ENCODE measurements at places on chromosomes 16 and 17. TPM values are rescaled to one million over a fixed set of nuclear protein-coding genes. Genes with fewer than 3 reads are reported as not detected.
A peak's percentile ranks its signal among the peaks of the same experiment; 100 is the strongest.

DNA sequence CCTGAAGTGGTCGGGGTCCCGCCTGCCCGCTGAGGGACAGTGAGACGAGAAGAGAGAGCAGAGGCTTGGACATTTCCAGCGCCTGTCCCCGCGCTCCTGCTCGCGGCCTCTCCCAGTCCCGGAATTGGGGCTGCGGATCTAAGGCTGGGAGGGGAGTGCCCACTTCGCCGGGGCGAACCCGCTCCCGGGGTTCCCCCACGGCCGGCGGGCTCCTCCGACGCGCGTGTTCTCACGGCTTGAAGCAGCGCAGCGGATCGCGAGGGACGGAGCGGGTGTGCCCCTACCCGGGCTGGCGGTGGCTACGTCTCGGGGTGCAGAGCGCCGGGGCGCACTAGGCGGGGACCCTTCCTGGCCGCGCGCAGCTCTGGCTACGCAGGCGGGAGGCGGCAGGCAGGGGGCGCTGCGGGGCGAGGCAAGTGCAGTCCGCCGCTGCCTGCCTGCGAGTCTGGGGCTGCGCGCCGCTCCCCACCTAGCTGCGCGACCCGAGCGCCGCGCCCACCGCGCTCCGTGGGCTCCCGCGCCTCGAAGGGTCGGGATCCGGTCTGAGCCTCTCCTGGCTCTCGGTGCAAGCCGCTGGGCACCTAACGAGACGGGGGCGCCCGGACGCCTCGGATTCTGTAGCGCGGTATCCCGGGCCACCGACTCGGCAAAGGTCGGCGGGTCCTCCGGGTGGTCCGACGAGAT is 1.2 kb downstream of the NGFR start:
- peak; percentile 81 for DNase-seq
- peaks cover 74% of the 10 kb centered on the region for H3K27me3 ChIP-seq
- H3K36me3 ChIP-seq = no peaks in the 10 kb centered on the region
- peak overlapping the region; percentile 66 for H3K4me3 ChIP-seq
- H3K4me1 ChIP-seq = peaks cover 23% of the 10 kb centered on the region

- peaks cover 11% of the 10 kb centered on the region for H3K36me3 ChIP-seq
- no peak for DNase-seq
- peaks cover 10% of the 10 kb centered on the region for H3K27me3 ChIP-seq
- H3K4me3 ChIP-seq = no peak overlapping the region
Measured at GRCh38 chr16:85690469-85691064, 1.8 kb upstream of the GINS2 start.

Gene ZSCAN10
- 0.29 TPM for total RNA-seq

Gene KRTAP1-1
- total RNA-seq = not detected

- H3K36me3 ChIP-seq = peaks cover 19% of the 10 kb centered on the region
- no peaks in the 10 kb centered on the region for H3K27me3 ChIP-seq
- peaks cover 12% of the 10 kb centered on the region for H3K4me1 ChIP-seq
- no peak for DNase-seq
- no peak overlapping the region for H3K27ac ChIP-seq
Measured at GRCh38 chr16:10277597-10277996, 95.4 kb upstream of the GRIN2A start.

DNA sequence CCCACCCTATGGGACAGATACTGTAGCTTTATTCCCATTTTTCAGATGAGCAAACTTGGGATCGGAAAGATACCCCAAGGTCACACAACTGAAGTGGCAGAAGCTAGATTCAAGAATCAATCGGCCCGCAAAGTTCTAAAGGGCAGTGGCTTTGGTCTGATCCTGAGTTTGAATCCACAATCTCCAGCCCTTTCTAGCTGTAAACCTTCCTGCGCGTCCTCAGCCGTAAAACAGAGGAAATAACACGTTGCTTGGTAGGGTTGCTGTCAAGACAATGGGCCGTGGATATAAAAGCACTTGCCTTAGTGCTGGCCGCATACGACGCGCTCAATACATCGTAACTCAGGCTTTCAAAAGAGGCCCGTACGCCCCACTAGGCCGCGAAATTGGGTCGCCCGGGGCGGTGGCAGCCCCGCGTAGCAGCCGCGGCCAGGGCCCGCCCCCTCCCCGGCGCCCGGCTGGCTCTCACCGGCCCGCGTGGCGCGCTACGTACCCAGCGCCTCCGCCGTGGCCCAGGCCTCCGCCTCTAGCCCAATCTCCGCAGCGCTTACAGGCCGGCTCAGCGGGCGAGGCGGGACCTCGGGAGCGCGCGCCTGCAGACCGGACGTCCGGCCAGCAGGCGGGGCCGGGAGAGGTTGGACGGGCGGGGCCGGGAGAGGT is at the start of gene DCAKD:
TSS of gene DCAKD (minus strand) at position 573 of the 660 bp plus-strand sequence. CDS start 16,747 bp downstream, outside the sequence.
- peaks cover 54% of the 10 kb centered on the region for H3K4me1 ChIP-seq
- H3K27ac ChIP-seq = peak within 1 kb of the TSS; percentile 97
- peaks cover 24% of the 10 kb centered on the region for H3K36me3 ChIP-seq
- no peaks in the 10 kb centered on the region for H3K27me3 ChIP-seq

Gene SLFN13
- 53.6 TPM for total RNA-seq

DNA sequence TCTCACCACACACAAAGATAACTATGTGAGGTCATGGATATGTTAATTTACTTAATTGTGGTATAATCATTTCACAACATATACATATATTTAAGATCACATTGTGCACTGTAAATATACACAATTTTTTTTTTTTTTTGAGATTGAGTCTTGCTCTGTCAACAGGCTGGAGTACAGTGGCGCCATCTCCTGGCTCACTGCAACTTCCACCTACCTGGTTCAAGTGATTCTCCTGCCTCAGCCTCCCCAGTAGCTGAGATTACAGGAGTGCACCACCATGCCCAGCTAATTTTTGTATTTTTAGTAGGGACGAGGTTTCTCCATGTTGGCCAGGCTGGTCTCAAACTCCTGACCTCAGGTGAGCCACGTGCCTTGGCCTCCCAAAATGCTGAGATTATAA is 11.5 kb upstream of the PRSS54 start:
- H3K36me3 ChIP-seq = no peaks in the 10 kb centered on the region
- H3K4me3 ChIP-seq = no peak overlapping the region
- peak; percentile 67 for DNase-seq

GRCh38 chr17:66310528-66311148 is 8.2 kb downstream of the PRKCA start:
- peaks cover 89% of the 10 kb centered on the region for H3K4me1 ChIP-seq
- DNase-seq = no peak
- peak overlapping the region; percentile 70 for H3K27ac ChIP-seq
- H3K4me3 ChIP-seq = peak overlapping the region; percentile 12
- peaks cover 65% of the 10 kb centered on the region for H3K36me3 ChIP-seq

- peaks cover 75% of the 10 kb centered on the region for H3K27me3 ChIP-seq
- peaks cover 26% of the 10 kb centered on the region for H3K4me1 ChIP-seq
- DNase-seq = no peak
- peak overlapping the region; percentile 50 for H3K27ac ChIP-seq
Measured at GRCh38 chr17:48995974-48996721, 1.0 kb upstream of the IGF2BP1 start.

DNA sequence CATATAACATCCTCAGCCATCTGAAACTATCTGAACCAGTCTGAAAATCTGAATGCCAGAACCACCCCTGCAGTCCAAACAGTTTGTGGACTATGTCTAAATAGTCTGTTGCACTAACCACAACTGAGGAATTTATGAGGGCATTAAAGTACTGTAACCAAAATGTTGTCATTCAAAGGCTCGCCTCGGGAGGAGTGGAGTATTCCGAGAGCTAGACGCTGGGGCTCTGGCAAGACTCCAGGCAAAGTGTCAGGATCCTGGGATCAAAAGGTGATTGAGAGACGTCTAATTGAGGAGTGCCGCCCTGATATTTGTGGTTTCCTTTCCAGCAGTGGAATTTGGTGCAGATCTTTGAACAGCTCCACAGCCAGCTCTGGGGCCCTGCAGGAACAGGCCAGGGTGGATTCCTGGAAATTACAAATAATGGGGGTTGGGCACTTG is 142.9 kb upstream of the MYOCD start:
- H3K27me3 ChIP-seq = no peaks in the 10 kb centered on the region
- no peak overlapping the region for H3K27ac ChIP-seq
- H3K36me3 ChIP-seq = no peaks in the 10 kb centered on the region
- DNase-seq = no peak
- H3K4me1 ChIP-seq = no peaks in the 10 kb centered on the region
- no peak overlapping the region for H3K4me3 ChIP-seq

Gene TRPV3
- total RNA-seq = 0.27 TPM

DNA sequence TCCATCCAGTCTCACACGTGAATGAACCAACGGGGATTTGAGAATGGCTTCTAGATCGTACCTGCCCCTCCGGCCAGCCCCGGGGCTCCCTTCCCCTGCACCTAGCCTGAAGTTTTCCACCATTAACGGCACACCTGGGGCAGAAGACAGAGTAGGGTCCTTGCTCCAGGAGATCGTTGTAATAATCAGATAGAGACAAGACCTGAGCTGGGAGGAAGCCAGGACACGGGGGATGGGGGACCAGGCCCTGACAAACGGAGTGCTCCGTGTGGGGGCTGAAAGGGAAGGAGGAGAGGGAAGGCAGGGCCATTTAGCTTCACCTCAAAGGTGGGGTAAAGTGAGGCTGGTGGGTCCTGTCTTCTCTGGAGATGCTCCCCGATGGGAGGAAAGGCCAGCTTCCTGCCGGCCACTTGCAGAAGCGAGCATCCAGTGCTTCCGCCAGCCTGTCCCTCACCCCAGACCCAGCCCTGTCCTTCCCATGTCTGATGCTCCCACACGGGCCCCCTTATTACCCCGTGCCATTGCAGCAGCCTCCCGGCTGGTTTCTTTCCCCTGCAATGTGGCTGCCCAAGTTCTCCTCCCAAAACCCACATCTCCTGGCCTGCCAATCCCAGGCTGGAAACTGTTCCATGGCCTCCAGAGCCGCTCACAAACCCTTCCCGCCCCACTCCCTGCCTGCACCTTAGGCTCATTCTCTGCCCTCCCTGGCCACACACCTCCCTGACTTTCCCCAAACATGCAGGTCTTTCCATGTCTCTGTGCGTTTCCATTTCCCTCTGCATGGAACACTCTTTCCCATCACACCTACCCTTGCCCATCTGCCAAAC is 79.3 kb downstream of the MRC2 start:
- no peak for DNase-seq
- H3K36me3 ChIP-seq = no peaks in the 10 kb centered on the region
- no peak overlapping the region for H3K4me3 ChIP-seq
- peaks cover 40% of the 10 kb centered on the region for H3K27me3 ChIP-seq

- no peak overlapping the region for H3K4me3 ChIP-seq
- no peak for DNase-seq
- H3K36me3 ChIP-seq = no peaks in the 10 kb centered on the region
- H3K27me3 ChIP-seq = peaks cover 2% of the 10 kb centered on the region
- H3K27ac ChIP-seq = no peak overlapping the region
Measured at GRCh38 chr16:81733295-81733694, 45.8 kb upstream of the PLCG2 start.

Gene DHRS7C
- not detected for total RNA-seq

Gene DOC2A
- 0.19 TPM for total RNA-seq

- H3K4me3 ChIP-seq = no peak overlapping the region
- H3K36me3 ChIP-seq = peaks cover 54% of the 10 kb centered on the region
Measured at GRCh38 chr16:68066763-68067162, 18.4 kb upstream of the NFATC3 start.

DNA sequence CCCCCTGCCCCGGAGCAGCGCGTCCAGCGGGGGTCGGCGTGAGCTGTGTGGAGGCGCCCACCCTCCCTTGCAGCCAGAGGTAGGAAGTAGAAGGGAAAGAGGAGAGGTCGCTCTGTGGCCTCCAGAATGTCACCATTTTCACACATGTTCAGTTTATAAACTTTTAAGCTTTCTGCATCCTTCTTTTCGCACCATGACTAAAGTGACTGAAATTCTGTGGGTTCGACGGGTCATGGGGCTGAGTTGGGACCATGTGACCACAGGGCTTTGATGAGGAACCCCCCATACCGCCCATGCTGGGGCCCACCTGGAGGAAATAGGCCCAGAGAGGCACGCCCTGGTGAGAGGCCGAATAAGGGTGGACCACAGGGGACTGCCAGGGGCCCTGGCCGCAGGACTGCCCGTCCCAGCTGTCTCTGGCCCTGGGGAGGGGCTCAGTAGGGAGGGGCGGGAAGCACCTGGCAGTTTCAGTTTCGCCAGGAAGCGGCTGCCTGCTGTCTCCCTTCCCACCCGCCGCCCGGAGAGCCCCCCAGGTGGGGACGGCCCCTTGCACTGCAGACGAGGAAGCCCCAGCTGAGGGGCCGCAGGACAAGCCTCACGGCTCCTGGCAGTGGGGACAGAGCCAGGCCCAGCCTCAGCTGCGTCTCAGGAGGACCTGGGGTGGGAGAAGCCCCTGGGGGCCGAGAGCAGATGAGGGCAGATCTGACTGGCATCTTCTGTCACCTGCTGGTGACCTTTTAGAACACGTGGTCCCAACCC is 9.0 kb downstream of the CBFA2T3 start:
- no peak overlapping the region for H3K27ac ChIP-seq
- peaks cover 1% of the 10 kb centered on the region for H3K27me3 ChIP-seq
- no peak overlapping the region for H3K4me3 ChIP-seq
- peaks cover 9% of the 10 kb centered on the region for H3K4me1 ChIP-seq
- H3K36me3 ChIP-seq = no peaks in the 10 kb centered on the region

Gene CASKIN2
- 0.47 TPM for total RNA-seq

DNA sequence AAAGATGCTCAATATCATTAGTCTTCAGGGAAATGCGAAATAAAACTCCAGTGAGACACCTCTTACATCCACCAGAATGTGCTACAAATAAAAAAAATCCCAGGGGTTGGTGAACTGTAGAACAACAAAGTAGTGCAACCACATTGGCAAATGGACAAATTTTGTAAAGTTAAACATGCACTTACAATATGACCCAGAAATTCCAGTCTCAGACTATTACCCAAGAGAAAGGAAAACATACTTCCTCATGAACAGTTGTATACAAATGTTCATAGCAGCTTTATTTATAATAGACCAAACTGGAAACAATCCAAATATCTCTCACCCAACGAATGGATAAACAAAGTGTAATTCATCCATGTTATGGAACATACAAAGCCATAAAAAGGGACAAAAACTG is 239.5 kb downstream of the ABCC12 start:
- no peak overlapping the region for H3K4me3 ChIP-seq
- no peak for DNase-seq
- H3K27ac ChIP-seq = no peak overlapping the region
- H3K36me3 ChIP-seq = no peaks in the 10 kb centered on the region

DNA sequence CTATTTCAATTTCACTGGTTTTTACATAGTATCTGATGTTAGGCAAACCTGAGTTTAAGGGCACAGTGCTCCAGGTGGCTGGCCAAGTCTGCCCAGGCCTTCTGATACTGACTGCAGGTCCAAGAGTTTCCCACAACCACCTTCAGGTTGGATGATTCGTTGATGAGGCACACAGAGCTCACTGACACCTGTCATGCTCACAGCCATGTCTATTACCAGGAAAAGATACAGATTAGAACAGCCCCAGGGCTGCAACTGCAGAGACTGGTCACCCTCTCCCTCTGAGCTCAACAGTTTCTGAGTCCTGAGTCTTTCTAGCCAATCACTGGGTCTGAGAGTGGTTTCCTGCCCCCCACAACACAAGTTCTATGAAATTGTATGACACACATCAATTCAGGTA is 37.2 kb downstream of the MEAK7 start:
- no peaks in the 10 kb centered on the region for H3K27me3 ChIP-seq
- no peak overlapping the region for H3K27ac ChIP-seq
- no peak for DNase-seq
- H3K4me1 ChIP-seq = no peaks in the 10 kb centered on the region
- H3K36me3 ChIP-seq = peaks cover 20% of the 10 kb centered on the region
